ENCODE measurements at places on chromosomes 2 and 18.

GRCh38 chr2:112140205-112140802 lies 2.1 kb downstream of the FBLN7 start:
- DNase-seq, result no peak

GRCh38 chr2:95079199-95079683 lies 42.4 kb downstream of the MRPS5 start:
- DNase-seq, result no peak

DNA sequence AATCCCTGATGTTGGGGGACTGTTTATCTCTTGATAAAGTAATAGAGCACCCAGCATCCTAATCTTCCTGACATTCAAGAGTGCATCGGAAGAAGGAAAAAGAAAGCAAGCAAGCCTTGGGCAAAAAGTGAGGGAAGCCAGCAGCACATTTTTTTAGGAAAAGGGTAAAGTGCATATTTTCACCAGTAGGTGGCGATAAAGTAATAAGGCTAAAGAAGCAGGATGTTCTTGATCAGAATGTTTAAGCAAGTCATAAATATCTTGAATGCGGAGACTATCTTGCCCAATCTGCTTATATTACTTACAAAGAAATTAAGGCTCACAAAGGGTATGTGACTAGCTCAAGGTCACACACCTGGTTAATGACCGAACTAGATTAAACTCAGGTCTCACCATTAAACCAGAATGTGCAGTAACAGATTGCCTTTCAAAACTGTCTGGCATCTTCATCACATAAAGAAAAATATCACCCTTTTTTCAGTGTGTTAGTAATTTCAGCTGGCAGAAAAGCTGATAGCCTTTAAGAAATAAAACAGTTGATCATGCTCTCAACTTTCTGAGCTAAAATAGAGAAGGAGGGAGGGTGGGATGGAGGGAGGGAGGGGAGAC lies 83.8 kb downstream of the VIT start:
- DNase-seq, result peak; percentile 38

GRCh38 chr2:2663401-2664036 lies 332.4 kb upstream of the MYT1L start:
- DNase-seq, result no peak

DNA sequence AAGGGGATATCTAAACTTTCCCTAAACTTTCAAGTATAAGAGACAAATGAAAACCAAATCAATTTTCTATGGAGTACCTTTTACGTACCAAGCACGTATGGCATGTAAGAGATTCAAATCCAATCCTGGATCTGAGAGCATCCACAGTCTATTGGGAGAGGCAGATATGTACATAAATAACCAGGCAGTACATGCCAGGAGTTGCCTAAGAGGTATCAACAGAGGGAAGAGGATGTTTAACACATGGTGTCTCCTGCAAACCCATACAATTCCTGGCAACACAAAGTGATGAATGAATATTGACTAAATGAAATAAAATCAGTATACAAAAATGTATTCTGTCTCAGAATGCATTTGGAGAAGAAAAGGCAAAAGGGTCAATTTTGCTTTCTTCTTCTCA lies 116.6 kb downstream of the PIGN start:
- DNase-seq, result no peak

DNA sequence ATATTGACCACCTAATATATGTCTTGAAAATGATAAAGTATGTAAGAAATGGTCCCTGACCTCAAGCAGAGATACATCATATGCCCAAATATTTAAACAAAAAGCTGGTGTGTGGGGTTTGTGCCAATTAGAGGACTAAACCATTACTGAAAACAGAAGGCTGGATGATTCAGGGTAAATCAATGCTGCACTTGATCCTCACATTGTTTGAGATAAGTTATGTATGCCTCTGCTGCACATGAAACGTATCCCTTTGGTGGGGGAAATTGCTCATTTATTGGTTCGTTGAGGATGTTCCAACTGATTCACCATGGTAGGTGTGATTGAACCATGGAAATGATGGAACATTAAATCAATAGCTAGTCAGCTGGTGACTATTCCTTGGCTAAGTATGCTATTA lies 24.7 kb upstream of the DARS1 start:
- DNase-seq, result no peak

DNA sequence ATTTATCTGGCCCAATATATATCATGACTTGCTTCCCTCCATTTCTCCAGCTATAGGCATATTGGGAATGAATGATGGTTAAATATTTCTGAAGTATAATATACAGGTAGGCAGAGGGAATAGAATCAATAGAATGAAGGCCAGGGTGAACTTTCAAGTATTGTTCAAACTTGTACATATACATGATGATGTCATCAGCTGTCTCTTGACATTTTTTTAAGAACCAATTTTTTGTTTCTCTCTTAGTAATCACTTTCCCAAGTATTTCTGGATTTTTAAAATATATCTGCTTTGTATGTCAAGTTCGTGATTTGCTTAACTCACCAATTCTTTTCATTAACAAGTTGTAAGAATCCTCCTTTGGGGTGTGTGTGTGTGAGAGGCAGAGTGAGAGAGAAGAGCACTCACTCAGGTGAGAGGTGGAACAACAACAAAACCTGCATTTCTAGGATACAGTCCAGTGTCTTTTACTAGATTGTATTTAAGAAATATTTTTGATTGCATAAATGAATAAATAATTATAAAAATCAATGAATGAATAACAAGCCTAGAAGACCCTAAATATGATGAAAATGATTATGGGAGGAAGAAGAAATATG lies 1239.1 kb downstream of the LRP1B start:
- no peak for DNase-seq

DNA sequence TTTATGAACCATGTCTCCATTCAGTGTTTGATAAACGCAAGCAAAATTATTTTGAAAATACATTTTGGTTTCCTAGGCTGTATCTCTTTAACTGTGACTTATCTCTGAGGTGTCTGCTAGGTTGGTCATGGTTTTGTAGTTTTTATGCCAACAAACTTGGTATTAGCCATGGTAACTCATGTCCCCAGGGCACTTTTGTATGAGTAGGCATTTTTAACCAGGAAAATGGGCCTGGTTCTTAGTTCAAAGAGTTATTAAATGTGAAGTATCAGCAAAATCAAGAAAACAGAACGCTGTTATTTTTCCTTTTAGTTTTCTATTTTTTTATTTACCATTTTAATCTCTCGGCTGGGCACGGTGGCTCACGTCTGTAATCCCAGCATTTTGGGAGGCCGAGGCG lies 179.3 kb upstream of the LHCGR start:
- no peak for DNase-seq

- no peak for DNase-seq
Observed at GRCh38 chr2:101609433-101609832, 88.1 kb upstream of the MAP4K4 start.

DNA sequence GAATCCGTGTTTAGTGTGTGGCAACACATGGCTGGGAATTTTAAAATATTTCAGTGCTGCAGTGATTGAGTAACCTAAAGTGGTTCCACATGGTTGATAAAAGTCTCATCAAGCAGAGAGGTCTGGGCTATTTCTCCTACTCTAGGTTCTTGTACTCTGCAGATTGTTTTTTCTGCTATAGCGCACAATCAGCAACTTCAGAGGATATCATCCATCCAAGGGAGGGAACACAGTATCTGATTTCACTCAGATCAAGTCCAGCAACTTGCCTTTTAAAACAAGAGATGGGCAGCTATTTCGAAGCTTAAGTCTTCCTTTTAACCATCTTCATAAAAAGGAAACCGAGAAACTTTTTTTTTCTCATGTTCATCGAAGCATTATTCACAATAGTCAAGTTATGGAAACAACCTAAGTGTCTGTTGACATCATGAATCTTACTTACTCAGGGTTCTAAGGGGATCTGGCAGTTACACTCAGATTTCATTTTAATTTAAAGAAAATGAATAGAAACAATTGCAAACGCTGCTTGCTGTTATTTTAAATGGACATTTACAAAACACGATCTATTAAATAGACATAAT lies 172.7 kb upstream of the TRIB2 start:
- DNase-seq, result no peak

DNA sequence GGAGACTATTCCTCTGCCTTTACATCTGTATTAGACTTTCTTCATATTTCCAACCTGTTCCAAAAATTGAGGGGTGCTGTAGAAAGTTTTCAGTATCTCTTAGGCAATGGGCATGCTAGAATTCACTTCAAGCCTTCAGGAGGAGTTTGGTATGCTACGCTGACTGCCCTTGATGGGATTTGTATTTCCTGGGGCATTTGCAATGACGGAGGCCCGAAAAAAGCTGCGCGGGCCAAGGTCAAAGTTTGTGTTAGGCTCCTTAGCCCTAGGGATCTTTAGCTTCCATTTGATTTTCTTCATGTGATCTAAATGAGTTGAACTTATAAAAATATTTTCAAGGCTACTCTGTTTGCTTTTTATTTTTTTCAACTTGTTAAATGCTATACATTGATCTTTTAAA lies 5.1 kb downstream of the CPS1 start:
- no peak for DNase-seq

DNA sequence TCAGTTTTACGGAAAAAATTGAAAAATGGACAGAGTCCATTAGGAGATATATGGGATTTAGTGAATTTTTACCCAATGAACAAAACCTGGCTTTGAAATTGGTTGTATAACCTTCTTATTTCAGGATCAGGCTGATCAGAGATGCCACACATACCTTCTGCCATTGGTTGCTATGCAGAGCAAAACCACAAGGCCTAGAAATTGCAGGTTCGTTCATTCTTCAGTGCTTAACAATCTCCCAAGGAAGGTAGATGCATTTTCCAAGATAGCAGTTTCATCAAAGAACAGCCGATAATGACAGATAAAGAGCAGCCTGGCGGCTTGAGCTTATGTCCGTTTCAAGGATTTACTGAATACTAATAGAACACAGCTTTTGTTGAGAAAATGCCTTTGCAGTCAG lies 868.8 kb downstream of the EPHA4 start:
- DNase-seq, result no peak

- DNase-seq, result no peak
Observed at GRCh38 chr2:237581751-237582746, 8.5 kb downstream of the RAB17 start.

DNA sequence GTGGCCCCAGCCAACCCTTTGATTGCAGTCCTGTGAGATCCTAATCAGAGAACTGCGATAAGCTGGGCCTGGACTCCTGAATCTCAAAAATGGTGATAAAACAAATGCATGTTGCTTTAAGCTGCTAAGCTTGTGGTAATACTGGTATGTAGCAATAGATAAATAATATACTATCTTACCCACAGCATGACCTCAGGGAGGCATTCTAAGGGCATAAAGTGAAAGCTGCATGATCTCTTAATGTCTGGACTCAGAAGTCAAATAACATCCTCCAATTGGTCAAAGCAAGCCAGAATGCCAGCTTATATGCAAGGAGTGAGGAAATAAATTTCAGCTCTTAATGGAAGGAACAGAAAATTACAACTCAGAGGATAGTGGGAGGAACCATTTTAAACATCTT lies 246.1 kb downstream of the FSIP2 start:
- no peak for DNase-seq

- DNase-seq, result no peak
Observed at GRCh38 chr2:190062053-190062452, 476 bp downstream of the MSTN start.

- DNase-seq, result no peak
Observed at GRCh38 chr2:68156419-68156818, 1.3 kb upstream of the PNO1 start.

- no peak for DNase-seq
Observed at GRCh38 chr2:1237783-1238182, 175.5 kb upstream of the TPO start.

Data from HCT116 (cell line).